Esophagus squamous epithelium (tissue), 5 donors: ENCODE measurements at places on chromosomes 3 and 15.

DNA sequence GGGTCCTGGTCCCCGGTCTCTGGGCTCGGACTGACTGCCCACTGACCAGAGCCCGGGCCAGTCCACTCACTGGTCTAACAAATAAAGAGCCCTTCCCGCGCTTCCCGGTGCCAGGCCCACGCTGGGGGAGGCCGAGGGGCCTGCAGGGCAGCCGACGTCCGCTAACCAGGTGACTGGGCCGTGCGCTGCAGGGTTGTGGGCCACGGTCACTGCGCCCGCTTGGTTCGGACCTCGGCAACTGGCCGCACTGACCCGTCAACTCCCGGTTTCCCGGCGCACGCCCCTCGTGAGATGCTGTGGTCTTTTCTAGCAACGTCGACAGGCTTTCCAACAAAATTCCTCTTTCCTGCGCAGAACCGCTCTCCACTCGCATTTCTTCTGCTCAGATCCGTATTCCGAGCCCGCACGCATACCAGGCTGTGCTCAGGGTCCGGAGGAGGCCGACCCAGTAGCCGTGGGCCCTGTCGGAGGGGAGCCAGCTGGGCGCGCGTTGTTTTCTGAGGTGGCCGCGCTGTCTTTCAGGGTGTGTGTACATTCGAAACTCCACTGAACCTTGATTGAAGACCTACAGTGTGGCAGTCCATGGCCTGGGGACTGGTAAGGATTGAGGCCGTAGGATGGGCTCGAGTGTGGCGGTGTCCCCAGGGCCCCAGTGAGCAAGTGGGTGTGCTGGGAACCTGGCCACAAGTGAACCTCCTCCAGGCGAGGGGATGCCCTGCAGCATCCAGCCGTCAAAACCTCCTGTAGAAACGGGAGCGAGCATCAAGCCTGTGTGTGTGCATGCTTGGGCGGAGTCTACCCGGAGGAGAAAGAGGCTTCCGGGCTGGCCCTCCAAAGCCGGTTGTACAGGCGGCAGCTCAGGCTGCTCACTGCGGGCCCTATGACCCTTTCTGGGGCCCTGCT lies 875 bp upstream of the NT5DC2 start:
- DNase-seq = no peak

DNA sequence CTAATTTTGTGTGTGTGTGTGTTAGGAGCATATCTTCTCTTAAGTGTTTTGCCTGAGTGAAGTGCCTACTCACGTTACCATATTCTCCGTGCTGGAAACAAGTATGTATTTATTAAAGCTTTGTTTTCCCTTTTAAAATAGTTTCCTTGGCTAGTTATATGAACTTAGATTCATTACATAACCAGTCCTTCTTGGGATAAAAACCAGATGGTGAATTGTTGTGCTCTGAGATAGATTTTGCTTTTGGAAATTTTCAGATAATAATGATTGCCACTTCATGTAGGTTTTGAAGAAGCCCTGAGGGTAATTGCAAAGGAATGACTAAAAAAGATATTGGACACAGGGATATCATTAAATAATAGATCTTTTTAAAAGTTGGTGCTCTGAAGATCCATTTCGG lies 390.2 kb upstream of the SGO1 start:
- DNase-seq = no peak

DNA sequence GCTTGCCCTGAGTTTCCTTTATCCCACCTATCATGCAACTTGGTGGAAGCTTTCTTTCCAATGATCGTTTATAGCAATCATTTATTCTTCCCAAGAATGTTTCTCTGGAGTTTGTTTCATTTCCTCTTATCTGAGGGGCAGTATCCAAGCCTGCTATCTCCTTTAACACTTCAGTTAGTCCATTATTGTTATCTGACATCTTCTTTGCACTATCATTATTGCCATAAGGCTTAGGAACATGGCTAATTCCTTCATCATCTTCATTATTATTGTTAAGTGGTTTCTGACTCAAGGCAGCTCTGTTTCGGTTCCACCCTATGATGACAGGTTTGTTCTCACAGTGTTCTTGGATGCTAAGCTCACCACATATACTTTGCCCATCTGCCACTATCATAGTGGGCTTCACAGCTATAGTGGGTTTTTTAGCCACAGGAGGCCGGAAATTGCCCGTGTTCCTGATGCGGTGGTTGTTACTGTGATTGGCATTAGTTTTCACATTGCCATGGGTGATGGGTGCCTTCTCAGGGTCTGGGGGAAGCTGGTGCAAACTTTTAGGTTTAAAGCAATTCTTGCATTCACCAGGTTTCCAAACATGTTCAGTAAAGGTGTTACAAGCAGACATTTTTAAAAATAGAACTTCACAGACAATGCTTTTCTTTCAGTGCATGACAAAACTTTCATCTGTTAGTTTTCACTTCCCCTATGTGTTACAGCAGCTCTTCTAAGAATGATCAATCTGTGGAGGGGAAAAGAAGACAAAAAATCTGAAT lies 110.6 kb upstream of the TSPAN3 start:
- no peak for DNase-seq

DNA sequence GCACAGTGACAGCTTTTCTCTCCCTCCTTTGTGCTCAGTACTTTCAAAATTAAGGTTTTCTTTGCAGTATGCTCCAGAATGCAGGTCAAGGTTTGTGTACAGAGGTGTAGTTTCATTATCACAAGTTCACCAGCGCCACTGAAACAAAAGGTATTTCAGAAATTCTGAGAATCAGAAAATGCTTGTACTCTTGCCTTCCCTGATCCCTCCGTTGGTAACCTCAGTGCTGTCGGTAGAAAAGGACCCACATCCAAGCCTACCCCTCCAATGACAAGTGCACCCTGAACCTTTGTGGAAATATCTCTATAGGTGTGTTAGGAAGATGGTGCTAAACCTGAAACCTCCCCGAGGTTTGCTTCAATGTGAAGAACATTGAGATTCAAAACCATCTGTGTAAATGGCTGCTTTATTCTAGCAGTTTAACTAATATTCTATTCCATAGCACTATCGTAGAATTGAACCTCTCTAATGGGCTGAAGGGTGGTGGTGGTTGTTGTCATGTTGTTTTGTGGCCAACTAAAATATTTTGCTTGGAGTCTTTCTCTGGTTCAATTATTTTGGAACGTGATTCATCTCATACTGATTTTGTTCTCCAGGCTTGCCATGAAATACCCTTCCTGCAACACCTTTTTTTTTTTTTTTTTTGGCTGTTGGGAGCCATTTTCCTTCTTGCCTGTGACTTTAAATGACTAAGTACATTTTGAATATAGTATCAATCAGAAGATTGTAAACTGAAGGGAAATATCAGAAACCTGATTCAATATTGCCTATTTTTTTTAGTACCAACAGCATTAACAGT lies 20.7 kb downstream of the ZBTB38 start:
- DNase-seq = no peak

- no peak for DNase-seq
Observed at GRCh38 chr3:68876112-68876713, 56.1 kb downstream of the TAFA4 start.
